NCI-H524 treated with DMSO at 0.1 percent for 48 hours (cell line): ENCODE measurements at places on chromosomes 12 and 14.
A peak's percentile ranks its signal among the peaks of the same experiment; 100 is the strongest.

GRCh38 chr12:81627336-81628189 lies 131.6 kb downstream of the PPFIA2 start:
- DNase-seq, result no peak

GRCh38 chr14:98477935-98478334 lies 794.1 kb downstream of the BCL11B start:
- no peak for DNase-seq

GRCh38 chr14:85252011-85252410 lies 277.9 kb upstream of the FLRT2 start:
- no peak for DNase-seq

DNA sequence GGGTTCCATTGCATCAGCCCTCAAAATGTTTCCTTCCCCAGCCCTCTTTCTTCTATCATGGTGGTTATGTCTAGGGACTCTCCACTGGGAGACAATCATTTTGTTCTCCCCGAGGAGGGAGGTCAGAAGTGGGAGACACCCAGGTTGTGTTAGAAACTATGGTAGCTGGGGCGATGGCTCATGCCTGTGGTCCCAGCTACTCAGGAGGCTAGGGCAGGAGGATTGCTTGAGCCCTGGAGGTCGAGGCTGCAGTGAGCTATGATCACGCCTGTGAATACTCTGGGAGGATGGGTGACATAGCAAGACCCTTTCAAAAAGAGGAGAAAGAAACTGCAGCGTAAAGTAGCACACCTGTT lies 13.0 kb upstream of the LRRC23 start:
- DNase-seq, result no peak

GRCh38 chr14:54301359-54301758 lies 95.4 kb upstream of the CDKN3 start:
- DNase-seq, result no peak

DNA sequence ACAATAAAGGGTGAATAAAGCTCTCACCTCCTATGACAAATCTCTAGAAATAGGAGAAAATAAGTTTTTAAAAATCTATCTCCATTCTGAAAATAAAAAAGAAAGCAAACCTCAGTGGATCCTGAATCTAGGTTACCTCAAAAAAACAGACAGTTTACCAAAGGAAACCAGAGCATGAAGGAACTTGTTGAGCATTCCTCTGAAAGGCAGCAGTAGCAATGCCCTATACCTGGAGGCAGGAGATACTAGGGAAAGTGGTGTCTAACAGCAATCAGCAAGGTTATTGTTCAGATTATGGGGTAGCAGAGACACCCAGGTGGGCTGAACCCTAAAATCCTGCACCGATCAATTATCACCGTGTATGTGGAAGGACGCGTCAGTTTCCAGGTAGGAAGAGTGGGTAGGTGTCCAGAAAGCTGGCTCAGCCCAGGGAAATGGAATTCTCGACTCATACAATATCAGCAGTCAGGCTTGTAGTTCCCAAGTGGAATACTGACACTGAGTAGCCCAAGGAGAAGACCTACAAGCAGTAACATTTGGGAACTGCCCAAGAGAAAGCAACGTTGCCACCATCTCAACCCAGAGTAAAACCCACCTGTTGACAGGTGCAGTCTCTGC lies 128.3 kb downstream of the ST8SIA1 start:
- no peak for DNase-seq

DNA sequence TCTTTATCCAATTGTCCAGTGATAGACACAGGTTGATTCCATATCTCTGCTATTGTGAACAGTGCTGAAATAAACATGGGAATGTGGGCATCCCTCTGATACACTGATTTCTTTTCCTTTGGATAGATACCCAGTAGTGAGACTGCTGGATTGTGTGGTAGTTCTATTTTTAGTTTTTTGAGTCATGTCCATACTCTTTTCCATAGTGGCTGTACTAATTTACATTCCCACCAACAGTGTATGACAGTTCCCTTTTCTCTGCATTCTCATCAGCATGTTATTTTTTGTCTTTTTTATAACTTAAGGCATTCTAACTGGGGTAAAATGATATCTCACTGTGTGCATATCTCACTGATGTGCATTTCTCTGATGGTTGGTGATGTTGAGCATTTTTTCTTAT lies 24.8 kb upstream of the VASH1 start:
- DNase-seq, result no peak

GRCh38 chr12:53754188-53754585 lies 2.4 kb upstream of the CISTR start:
- DNase-seq, result no peak

DNA sequence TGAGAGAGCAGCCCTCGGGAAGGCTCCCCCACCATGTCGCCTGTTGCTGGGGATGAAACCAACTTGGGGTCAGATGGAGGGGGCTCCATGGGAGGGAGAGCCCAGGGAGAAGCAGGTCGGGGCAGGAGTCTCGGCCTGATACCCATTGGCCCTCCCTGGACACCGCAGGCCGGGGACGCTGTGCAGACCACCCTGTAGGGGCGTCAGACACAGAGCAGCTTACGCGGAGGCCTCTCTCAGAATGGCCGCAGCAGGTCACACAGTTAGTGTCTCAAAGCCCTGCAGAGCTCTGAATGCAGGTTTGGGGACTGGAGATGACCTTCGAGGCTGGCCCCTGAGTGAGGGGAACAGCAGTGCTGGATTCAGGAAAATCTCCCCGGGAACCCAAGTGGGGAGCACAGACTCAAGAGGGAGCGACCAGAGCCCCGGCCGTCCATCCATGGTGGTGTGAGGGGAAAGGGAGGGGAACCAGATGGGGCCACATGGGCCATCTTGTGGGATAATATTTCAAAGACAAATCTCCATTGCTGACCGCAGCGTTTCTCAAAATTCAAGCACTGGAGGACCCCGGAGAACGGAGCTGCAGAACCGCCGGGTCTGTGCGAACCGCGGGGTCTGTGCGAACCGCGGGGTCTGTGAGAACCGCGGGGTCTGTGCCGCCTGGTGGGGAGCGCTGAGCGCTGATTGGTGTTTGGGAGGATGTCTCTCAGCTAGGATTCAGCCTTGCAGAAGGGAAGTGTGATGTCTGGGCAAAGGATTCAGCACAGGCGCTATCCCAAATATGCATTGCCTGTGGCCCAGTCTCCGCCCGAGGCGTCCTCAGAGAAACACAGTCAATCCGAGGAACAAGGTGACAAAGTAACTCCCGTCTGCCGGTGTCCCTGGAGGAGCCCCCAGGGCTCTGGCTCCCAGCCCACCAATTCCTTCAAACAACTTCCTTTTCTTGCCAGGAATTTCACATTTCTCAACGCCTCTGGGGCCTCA lies 324.4 kb upstream of the RTL1 start:
- no peak for DNase-seq

GRCh38 chr14:71319666-71320065 lies 412.4 kb downstream of the PCNX1 start:
- peak; percentile 30 for DNase-seq

DNA sequence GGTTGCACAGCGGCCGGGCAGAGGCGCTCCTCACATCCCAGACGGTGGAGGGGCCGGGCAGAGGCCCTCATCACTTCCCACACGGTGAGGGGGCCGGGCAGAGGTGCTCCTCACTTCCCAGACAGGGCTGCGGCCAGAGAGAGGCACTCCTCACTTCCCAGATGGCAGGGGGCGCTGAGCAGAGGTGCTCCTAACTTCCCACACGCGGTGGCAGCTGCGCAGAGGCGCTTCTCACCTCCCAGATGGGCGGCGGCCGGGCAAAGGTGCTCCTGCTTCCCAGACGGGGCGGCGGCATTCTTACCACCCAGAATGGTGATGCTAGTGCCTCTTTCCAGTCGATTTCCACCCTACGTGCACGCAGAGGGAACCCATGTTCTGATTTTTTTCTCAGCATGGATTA lies 304.4 kb downstream of the RGS6 start:
- no peak for DNase-seq

GRCh38 chr14:75144944-75145343 lies 18.1 kb upstream of the NEK9 start:
- no peak for DNase-seq

DNA sequence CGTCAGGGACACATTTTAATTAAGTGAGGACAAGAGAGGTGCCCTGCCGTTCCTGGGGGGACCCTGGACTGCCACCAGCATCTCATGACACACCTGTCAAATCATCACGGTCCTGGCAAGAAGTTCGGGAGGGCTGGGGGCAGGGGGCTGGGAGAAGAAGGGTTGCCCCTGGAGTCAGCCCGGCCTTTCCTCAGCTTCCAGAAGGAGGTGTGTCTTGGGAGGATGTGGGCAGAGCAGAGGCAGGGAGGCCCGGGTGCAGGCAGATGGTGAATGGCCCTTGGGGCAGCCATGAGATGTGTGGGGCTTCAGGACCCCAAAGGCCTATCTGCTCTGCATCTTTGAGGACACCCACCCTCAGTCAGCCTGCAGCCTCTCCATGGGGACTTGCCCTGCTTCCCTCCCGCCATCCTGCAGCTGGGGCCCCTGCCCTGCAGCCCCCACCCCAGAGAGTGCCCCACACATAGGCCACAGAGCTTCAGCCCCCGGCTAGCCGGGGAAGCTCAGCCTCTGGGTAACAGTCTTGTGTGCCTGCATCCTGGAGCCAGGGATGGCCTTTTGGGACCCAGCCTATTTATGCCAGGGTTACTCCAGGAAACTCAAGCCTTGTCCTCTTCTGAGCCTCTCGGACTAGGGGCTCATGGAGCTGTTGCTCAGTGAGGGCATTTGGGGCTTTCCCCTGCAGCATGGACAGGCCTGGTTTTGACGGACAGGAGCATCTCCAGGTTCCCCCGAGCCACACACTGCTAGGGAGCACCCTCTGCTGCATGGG lies 178.5 kb downstream of the KIF26A start:
- no peak for DNase-seq

GRCh38 chr12:52415870-52416750 lies 10.0 kb upstream of the KRT82 start:
- DNase-seq, result no peak

GRCh38 chr14:90341784-90342183 lies 10.0 kb upstream of the NRDE2 start:
- peak; percentile 42 for DNase-seq

DNA sequence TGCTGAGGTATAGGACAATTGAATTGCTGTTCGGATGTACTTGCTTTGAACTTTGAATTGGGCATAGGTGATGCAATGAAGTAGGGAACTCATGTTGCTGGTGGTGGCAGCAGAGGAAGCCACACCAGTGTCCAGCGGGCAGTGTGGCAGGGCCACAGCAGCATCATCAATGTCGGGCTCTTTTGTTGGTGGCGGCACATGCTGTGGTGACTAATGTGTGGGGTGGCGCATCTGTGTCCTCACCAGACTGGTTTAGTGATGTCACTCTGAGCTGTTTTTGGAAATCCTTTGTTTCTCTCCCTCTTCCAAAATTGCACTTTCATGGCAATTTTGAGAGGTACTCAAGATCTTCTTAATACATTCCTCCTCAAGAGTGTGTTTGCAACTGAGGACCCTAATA lies 187.6 kb downstream of the ETNK1 start:
- DNase-seq, result no peak

- no peak for DNase-seq
Observed at GRCh38 chr12:104182144-104182543, 33.4 kb upstream of the TXNRD1 start.

DNA sequence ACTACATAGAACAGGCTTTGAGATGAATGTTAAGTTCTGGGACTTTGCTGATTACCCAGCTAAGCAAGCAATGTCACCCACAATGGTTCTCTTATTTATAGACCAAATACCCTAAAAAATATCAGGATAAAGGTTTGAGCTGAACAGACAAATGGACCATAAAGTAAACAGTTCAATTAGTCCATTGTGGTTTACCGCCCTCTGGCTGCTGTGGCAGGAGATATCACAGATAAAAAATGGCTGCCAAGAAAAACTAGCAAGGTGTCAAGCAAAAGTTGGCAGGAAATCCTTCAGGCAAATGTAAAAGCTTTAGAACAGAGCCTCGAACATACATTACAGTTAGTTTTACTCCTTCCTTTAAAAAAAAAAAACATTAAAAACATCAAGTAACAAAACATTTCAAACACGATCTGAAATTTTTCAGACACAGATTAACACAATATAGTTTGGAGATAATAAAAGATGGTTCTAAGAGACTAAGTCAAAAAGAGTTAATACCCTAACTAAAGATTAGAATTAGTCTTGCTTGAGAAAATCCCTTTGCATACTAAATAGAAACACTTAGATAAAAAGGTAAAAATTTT lies 41.3 kb downstream of the MED13L start:
- no peak for DNase-seq

DNA sequence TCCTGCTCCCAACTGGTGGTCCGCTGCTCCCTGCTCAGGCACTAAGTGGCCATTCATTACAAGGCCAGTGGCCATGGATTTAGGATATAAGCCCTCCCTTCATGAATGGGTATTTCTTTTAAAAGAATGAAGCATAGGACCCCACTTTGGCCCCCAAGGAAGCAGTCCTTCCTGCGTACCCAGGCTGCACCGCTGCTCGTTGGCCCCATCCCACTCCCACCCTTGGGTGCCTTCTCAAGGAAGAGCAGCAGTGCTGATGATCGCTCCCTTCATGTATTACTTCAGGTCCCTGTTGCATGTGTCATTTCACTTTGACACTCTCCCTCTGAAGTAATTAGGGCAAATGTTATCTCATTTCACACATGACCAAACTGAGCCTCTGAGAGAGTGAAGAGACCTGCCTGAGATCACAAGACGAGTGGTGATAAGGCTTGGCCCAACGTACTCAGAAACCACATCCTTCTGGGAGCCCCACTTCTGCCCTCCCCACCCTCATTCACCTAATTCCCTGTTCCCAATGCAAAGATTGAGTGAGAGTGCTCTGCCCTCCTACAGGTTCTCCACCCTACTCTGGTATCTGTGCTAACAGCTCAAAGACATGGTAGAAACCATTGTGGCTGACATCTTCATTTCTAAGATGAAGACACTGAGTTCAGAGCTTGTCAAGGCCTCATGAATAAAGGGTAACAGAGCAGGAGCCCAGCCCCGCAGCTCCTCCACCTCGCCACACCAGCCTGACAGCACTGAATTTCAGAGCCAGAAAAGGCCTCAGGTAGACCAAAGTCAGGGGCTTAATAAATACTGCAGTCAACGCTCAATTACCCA lies 10.3 kb upstream of the KRT2 start:
- no peak for DNase-seq

DNA sequence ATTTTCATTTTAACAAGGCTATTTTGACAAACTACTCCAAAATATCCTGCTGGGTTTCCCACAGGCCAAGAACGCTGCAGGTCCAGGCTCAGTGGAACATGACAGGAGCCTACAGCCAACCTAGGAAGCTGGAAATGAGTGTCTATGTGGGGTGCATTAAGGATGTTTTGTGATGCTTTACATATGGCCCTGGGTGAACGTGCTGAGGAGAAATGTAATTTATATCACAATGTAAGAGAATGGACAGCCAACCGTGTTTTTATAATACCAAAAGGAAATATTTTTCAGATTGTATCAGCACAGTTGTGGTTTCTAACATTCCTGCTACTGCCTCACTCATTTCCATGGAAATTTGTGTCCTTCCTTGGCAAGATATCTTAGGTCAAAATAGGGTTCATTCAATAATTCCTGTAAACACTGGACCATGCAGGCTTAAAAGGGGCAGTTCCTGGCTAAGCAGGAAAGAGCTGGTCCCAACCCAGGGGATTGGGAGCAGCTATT lies 51.5 kb downstream of the ST8SIA1 start:
- no peak for DNase-seq

DNA sequence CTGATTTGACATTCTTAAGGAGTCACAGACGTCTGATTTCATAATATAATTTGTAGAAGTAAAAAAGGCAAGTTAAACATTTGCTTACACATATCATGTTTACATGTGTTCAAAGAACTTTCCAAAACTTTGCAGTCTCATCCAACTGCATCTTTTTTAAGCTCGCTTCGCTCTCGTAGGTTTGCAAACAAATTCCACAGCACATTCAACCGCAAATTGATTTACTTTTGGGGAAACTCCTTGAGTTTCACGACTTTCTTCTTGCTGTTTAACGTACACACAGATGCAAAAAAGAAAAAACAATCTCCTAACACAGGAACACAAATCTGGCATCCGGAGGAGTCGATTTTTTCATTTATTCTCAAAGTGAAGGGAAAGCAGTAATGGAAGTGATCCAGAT lies 1149.5 kb downstream of the VRK1 start:
- no peak for DNase-seq
